Gastroesophageal sphincter (tissue), 4 donors: ENCODE measurements at places on chromosomes 4 and X.

DNA sequence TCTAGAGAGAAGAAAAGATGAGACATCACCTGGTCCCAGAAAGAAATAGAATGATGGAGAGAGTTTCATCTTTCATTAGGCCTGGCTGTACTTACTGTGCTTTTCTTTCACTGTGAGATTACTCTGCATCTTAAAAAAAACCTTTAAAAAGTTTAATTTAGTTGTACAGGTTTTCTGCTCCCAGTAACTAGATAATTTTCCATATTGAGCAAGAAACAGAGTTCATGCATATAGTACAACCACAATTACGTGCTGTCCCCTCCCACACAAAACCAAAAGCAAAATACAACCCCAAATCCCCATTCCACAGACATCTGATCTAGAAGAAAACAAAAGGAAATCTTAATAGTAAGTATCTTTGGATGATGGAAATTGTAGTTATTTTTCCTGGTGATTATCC is 371.2 kb downstream of the SH2D1A start:
- no peak overlapping the region for H3K27ac ChIP-seq
- H3K36me3 ChIP-seq: no peaks in the 10 kb centered on the region
- no peaks in the 10 kb centered on the region for H3K4me1 ChIP-seq
- ATAC-seq: no peak
- H3K4me3 ChIP-seq: no peak overlapping the region
- no peaks in the 10 kb centered on the region for H3K27me3 ChIP-seq

DNA sequence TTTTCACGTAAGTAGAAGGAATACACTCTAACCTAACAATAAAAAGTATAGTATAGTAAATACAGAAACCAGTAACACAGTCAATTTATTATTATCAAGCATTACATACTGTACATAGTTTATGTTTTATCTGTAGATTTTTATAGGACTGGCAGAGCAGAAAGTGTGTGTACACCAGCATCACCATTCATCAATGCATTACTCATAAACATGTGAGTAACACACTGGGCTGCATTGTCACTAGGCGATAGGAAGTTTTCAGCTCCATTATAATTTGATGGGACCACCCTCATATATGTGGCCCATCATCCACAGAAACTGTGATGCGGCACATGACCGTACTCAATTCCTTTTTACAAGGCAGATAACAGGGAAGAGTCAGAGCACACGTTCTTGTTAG is 137.8 kb upstream of the RBPJ start:
- ATAC-seq: no peak
- H3K4me3 ChIP-seq: no peak overlapping the region
- no peaks in the 10 kb centered on the region for H3K36me3 ChIP-seq
- H3K27me3 ChIP-seq: no peaks in the 10 kb centered on the region
- no peak overlapping the region for H3K27ac ChIP-seq

GRCh38 chr4:80008351-80008750 is 64.7 kb downstream of the ANTXR2 start:
- peaks cover 82% of the 10 kb centered on the region for H3K36me3 ChIP-seq
- no peak overlapping the region for H3K27ac ChIP-seq
- ATAC-seq: no peak
- H3K27me3 ChIP-seq: no peaks in the 10 kb centered on the region
- peaks cover 63% of the 10 kb centered on the region for H3K4me1 ChIP-seq

DNA sequence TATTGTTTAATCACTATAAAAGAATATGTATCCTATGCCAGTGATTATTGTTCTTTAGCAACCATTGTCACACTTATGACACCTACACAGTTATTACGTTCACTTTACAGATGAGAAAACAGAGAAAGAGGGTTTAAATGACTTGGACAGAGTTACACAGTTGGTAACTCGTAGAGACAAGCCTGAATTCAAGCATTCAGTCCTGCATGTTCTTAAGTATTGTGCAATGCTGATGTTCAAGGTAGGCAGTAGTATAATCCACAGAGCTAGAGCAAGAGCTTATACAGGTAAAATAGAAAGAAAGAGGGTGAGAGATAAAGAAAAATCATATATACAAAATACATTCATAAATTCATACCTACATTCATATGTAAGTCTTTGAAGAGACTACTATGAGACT is 249.8 kb upstream of the ANXA10 start:
- ATAC-seq: no peak
- H3K4me1 ChIP-seq: no peaks in the 10 kb centered on the region
- H3K27me3 ChIP-seq: no peaks in the 10 kb centered on the region
- no peaks in the 10 kb centered on the region for H3K36me3 ChIP-seq
- no peak overlapping the region for H3K27ac ChIP-seq

DNA sequence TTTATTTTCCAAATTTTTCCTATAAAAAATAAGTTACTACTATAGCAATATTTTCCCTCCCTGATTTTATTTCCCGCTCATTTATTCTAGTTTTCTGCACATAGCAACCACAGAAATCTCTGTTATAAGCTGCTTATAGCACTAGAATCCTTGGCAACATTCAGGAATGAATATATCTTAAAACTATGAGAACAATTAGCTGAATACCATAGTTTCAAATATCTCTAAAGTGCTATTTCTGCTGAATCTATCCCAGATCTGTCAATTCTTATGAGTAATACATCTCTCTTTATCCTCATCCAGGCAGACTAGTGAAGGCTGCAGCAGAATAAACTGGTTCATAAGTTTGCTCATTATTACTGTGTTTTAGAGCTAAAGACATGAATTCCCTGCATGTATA is 622.9 kb upstream of the DIPK2B start:
- H3K4me3 ChIP-seq: no peak overlapping the region
- no peaks in the 10 kb centered on the region for H3K27me3 ChIP-seq
- H3K4me1 ChIP-seq: no peaks in the 10 kb centered on the region
- no peak for ATAC-seq
